Mesenteric fat pad (tissue), 1 donor: ENCODE measurements at places on chromosomes 1 and 21. TPM values are rescaled to one million over a fixed set of nuclear protein-coding genes. Genes with fewer than 3 reads are reported as not detected.

Gene LCA5L
- total RNA-seq = 0.55 TPM

Gene VWA5B1
- not detected for total RNA-seq

DNA sequence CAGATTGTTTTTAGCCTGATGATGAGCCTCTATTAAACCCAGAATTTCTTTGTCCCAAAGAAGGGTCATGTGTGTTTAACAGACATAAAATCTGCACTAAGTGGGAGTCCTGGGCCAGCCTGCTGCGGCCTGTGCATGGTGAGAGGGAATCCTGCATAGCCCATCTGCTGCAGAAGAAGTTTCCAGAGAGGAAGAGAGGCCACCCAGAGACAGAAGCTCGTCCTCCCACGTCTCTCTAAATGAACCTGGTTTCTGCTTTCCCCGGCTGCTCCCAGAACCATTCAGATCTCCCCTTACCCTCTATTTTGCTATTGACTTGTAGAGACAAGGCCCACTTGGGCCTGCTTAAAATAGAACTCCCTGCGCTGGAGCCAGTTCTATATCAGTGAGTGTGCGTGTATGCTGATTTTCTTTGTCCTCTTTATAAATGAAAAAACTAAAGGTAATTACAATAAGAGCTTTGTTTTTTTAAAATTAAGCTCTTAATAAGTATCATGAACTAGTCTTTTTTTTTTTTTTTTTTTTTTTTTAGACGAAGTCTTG lies 142.8 kb upstream of the RAB4A start:
- no peak for DNase-seq

- DNase-seq = no peak
Observed at GRCh38 chr1:22551591-22551990, 11.7 kb upstream of the EPHA8 start.

DNA sequence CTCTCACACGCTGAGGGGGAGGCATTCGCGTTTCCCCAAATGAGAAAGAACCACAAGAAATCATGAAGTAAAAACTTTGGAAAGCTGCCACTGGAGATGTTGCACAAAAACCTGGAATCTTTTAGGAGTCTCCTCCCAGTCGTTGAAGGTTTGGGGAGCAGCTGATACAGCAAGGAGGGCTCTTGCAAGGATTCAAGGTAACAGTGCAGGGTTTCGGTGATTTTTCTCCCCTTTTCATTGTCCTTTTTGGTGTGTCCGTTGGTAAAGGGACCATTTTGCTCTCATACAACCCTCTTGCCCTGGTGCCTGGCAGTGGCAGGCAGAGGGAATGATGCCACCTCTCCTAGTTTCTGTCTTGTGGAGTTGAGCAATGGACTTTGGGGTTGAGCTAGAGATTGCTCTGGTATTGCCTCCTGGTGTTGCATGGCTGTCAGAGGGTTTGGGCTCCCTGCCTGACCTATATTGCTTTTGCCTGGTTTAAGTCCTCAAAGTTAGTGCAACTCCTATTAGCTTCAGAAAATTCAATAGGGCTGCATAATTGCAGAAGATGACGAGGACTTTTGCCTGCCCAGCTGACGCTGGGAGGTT lies 872 bp downstream of the BRINP2 start:
- no peak for DNase-seq
